Lower leg skin (tissue), 4 donors: ENCODE measurements at places on chromosomes 12 and 14.

DNA sequence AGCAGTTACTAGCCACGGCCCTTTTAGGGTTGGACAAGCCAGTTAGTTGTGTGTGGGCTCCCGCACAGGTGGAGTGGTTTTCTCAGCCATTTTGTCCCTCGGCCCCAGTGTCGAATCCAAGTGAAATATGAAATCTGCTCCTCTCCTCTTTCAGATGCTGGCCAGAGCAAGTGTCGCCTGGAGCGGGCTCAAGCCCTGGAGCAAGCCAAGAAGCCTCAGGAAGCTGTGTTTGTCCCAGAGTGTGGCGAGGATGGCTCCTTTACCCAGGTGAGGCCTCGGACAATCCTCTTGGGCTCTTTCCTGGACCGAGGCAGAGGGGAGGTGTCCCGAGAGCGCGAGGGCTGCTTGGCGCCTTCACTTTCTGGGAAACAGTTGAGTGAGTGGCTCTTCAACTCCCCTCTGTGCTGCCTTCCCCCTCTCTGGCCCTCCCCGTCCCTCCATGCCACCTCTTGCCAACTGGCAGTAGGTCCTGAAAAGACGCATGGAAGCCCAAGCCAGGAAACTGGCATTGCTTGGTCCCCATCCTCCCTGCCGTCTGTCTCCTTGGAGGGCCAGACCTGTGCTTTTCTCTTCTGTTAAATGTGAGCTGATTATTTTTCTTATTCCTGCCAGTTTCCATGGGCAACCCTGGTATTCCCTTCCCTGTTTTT, 74.2 kb downstream of the SMOC1 start:
- DNase-seq: no peak

GRCh38 chr14:71551291-71551950, 380.8 kb upstream of the RGS6 start:
- DNase-seq: no peak

DNA sequence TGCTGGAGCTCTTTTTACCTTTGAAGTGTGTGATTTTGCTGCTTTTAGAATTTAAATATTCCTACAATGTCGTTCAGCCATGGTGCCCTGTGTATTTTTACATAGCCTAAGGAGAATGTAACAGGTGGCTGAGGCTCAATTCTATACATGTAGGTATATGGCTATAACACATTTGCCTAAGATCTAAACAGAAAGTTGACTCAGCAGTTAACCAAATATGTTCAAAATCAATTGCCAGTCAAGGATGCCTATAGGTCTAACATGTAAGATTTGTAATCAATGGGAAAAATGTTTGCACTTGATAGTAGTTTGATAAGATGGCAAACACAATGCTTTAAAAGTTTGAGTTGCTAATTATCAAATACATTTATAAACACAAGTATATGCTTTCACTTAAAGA, 8.2 kb downstream of the PAWR start:
- no peak for DNase-seq

- DNase-seq: no peak
These were observed 208.2 kb upstream of the TMTC1 start for GRCh38 chr12:29991924-29992323.

- no peak for DNase-seq
These were observed 72.0 kb downstream of the C12orf56 start for GRCh38 chr12:64318605-64319004.
